ENCODE measurements at places on chromosomes 12 and 14.

- DNase-seq: no peak
Measured at GRCh38 chr14:72597252-72598233, 296.4 kb downstream of the DPF3 start.

DNA sequence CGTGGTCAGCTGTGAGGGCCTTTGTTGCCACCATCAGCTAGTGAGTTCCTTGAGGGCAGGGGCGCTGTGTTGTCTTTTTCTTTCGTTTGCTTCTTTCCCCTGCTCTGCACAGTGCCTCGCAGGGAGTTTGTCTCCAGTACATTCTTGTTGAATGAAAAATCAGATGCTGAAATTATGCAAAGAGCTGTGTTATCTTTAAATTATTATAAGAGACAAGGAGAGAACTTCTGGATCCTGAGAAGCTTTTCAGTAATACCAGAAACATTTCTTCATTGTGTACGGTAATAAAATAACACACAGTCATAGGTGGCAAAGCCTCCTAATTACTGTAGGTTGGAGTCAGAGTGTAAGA is 14.9 kb downstream of the EML1 start:
- DNase-seq: no peak

DNA sequence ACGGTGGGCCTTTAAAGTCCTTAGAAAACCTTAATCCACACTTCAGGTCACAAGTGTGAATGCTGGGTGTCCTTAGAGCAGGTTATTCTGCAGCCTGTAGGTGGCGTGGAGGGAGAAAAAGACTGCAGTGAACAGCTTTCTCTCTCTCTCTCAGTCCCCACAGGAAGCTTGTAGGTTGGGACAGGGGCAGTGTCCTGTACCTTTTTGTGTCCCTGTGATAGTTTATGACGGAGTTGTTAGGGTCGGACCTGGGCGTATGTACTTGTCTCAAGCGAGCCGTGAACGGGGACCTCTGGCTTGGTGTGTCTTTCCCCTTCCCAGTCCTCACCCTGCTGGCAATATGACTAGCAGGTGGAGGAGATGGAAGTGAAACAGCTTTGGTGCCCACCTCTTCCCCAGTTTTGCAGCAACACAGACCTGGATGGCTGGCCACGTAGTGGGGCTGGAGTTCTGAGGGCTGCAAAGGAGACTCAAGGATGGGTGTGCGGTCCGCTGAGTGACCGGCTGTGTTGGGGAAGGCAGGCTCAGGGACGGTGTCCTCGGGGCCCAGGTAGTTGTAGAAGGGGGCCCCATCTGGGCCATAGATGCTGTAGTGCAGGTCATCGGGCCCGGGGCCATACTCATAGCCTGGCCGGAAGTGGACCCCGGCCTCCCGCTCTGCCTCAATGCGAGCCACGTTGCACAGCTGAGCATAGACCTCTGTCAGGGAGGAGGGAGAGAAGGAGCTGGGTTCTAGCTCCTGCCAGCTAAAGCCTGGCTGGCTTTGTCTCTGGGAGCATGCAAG is 8.9 kb downstream of the ISCA2 start:
- DNase-seq: peak; percentile 52

GRCh38 chr14:101823511-101824120 is 62.1 kb downstream of the PPP2R5C start:
- DNase-seq: peak; percentile 37

DNA sequence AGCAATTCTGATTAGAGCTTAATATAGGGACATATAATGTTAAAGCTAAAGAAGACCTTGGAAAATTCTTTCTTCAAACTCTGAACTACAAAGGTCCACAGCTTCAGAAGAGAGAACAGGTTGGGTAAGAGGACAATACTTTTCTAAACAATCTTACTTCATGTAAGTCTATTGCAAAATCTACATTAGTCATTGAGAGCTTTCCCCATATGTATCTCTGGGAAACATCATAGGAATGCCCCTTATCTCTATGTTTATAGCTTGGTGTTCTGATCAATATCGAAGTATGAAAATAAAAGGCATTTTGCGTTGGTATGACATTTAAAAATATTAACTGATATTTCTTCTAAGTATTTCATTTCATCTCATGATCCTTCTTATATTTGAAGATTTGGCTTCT is 962.6 kb downstream of the AACS start:
- no peak for DNase-seq

GRCh38 chr12:75997658-75998057 is 33.9 kb downstream of the PHLDA1 start:
- DNase-seq: no peak

DNA sequence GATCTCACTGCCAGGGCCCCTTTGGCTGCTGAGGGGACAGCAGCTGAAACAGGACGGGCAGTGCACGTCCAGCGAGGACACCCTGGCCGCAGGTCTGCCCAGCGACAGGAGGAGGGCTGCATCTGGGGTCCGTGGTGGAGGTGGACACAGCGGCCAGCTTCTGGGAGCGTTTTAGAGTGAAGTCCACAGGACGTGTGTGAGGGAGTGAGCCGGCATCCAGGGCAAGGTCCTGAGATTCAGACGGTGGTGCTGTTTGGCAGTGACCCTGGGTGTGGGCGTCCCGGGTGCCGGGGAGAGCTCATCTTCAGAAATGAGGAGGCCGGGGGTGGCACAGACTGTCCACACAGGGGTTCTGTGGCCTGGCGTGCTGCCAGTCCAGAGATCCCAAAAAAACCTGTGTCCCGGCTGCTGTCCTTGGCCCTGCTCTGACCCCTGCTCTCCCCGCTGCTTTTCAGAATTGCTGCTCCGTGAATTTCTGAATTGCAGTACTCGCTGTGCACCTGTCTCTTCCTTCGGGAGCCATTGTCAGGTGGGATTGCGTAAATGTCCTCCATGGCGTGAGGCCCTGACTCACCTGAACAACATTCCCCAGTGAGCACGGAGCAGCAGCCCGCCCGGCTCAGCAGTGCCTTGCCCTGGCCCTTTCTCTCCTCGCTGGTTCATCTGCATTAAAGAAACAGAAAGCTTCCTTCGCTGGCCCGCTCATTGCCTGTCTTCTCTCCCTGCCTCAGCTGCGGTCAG is 183.5 kb upstream of the C14orf180 start:
- DNase-seq: no peak

GRCh38 chr14:57533214-57533613 is 39.6 kb upstream of the CCDC198 start:
- peak; percentile 15 for DNase-seq

- no peak for DNase-seq
Measured at GRCh38 chr12:91913124-91913523, 232.5 kb downstream of the BTG1 start.

- no peak for DNase-seq
Measured at GRCh38 chr14:94282991-94283723, 9.9 kb downstream of the SERPINA10 start.

DNA sequence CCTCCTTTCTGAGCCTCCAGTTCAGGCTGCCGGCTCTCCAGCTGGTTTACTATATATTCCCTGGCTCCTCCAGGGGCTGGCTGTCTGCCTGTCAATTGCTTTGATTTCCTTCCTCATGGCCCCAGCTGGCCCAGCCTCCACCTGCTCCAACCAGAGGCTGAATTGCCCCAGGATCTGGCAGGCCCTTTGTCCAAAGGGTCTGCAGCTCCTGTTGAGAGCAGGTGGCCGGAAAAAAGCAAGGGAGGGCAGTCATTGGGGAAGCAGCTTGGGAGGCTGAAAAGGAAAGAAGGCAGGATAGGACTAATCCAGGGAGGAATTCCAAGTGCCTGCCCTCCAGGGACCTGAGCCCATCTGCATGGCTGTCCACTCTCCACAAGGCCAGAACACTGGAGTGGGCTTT is 25.3 kb downstream of the PAH start:
- no peak for DNase-seq

DNA sequence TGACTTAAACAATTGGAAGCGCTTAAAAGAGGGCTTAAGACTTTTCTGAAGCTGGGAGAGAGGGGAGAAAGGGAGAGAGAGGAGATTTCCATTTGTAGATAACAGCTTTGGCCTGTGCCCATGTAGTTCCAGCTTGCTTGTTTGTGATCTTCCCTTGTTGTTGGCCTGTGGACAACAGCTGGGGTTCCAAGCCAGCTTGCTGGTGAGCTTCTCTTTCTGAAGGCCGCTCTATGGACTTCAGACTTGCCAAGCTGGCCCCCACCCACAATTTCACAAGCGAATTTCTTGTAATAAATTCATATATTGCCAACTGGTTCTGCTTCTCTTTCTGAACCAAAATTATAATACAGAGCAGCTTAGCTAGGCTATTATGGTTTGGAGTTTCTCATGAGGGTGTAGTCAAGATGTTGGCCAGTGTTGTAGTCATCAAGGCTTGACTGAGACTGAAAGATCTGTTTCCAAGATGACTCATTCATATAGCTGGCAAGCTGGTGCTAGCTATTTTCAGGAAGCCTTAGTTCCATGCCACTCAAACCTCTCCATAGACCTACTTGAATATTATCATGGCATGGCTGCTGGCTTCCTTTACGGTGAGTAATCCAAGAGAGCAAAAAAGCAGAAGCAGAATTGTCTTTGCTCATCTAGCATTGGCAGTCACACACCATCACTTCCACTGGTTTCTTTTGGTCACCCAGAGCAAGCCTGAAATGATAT is 89.4 kb downstream of the ATP23 start:
- peak; percentile 45 for DNase-seq

- no peak for DNase-seq
Measured at GRCh38 chr12:71440763-71441748, 1.5 kb downstream of the LGR5 start.

- no peak for DNase-seq
Measured at GRCh38 chr14:36013483-36013882, 163.0 kb downstream of the PTCSC3 start.

GRCh38 chr12:14952299-14952921 is 9.0 kb downstream of the ARHGDIB start:
- DNase-seq: peak; percentile 97

DNA sequence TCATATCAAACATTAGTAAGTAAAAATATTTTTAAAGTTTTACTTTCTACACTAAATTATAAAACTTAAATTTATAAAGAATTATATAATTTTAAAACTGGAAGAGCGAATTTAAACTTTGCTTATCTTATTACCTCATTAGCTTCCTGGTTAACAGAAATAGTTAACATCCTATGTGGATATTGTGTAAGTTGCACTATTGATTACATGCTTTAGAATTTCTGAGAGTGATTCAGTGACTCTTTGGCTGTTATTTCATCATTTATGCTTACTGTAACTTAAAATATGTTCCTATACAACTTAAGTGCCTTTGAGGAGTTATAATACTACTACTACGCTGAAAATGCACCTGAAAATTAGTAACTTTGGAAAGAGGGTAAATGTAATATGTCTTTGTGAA is 101.4 kb downstream of the FOXA1 start:
- DNase-seq: no peak

- no peak for DNase-seq
Measured at GRCh38 chr14:80658155-80658554, 283.4 kb downstream of the CEP128 start.

GRCh38 chr14:67982711-67983608 is 163.4 kb downstream of the RAD51B start:
- DNase-seq: peak; percentile 24

DNA sequence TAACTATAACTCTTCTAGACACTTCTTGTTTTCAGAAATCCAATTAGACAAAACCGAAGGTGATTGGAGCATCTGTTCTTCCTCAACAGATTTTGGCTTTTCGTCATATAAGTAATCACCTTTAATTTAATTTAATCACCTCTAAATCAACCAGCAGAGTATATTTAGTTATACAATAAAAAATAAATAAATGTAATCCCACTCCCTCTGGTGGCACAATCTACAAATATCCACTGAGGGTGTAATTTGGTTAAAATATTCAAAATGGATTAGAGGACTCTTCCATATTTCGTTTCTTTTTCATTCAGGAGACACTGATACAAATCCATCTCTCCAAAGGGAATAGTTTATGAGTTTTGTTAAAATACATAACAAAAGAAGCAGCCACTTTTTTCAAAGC is 18.3 kb upstream of the SLC35F4 start:
- no peak for DNase-seq

- DNase-seq: peak; percentile 89
Measured at GRCh38 chr12:30795410-30796312, 40.9 kb upstream of the CAPRIN2 start.

GRCh38 chr12:106123551-106124081 is 15.1 kb downstream of the NUAK1 start:
- DNase-seq: peak; percentile 97

DNA sequence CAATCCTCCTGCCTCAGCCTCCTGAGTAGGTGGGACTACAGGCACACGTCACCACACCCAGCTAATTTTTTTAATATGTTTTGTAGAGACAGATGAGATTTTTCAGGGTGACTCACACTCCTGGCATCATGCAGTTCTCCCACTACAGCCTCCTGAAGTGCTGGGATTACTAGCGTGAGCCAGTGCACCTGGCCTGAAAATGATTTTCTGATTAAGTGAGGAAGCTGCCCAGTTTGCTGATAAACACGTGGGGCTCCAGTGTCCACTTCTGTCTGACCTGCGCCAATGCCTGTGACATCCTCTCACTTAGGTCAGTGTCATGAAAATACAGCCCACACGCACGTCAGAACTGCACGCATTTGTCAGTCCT is 37.0 kb upstream of the SFSWAP start:
- DNase-seq: peak; percentile 7

DNA sequence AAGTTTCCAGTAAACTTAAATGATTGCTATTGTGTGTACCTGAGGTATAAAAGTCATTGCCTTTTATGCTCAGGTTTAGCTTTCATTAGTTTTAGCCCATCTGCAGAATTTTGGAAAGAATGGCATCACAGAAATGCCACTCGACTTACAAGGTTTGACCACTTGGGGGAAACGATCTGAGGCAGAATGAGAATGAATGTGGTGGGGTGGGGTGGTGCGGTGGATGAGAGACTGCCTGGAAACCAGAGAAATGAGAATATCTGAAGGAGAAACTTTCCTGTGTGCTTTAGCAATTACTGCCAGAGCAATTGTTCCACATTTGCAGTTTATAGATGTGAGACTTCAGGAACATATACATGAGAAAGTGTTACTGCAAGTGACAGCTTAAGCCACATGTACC is 225.4 kb upstream of the PDE3A start:
- no peak for DNase-seq

- DNase-seq: no peak
Measured at GRCh38 chr14:104856157-104856868, 8.8 kb upstream of the CEP170B start.

- DNase-seq: no peak
Measured at GRCh38 chr14:61368114-61368710, 46.8 kb downstream of the PRKCH start.
